Left colon (tissue), 2 donors: ENCODE measurements at places on chromosomes 13 and 19. TPM values are rescaled to one million over a fixed set of nuclear protein-coding genes. Genes with fewer than 3 reads are reported as not detected.

DPP9 gene
- total RNA-seq, result 72.8 TPM

TIMM50 gene
- total RNA-seq, result 47.8 TPM

MBD3L4 gene
- not detected for total RNA-seq

LILRB3 gene
- total RNA-seq, result 2.0 TPM

SIAH3 gene
- not detected for total RNA-seq

SELENOV gene
- not detected for total RNA-seq

GAPDHS gene
- not detected for total RNA-seq

RASIP1 gene
- 2.7 TPM for total RNA-seq

NMRK2 gene
- not detected for total RNA-seq

DZIP1 gene
- total RNA-seq, result 5.5 TPM

ERICH4 gene
- total RNA-seq, result not detected

KCNRG gene
- 0.55 TPM for total RNA-seq

TEX29 gene
- not detected for total RNA-seq

ONECUT3 gene
- total RNA-seq, result not detected

MYDGF gene
- total RNA-seq, result 75.5 TPM

PTPRH gene
- 95.7 TPM for total RNA-seq

BICRA gene
- 14.9 TPM for total RNA-seq

MAN2B1 gene
- total RNA-seq, result 116 TPM

VSTM1 gene
- total RNA-seq, result not detected

ATXN8OS gene
- total RNA-seq, result not detected

ZNF628 gene
- total RNA-seq, result 10.3 TPM

CGB2 gene
- total RNA-seq, result not detected

ZNF723 gene
- not detected for total RNA-seq

TNFSF11 gene
- 0.81 TPM for total RNA-seq

NUMBL gene
- 14.5 TPM for total RNA-seq

ZSCAN5C gene
- not detected for total RNA-seq

IL4I1 gene
- 0.67 TPM for total RNA-seq

CAPN12 gene
- 10.1 TPM for total RNA-seq

PDX1 gene
- 0.67 TPM for total RNA-seq

ZNF564 gene
- 21.1 TPM for total RNA-seq

LILRA5 gene
- total RNA-seq, result 0.82 TPM

FXYD3 gene
- 4,218 TPM for total RNA-seq

PSG6 gene
- not detected for total RNA-seq

ATP1A3 gene
- total RNA-seq, result 1.6 TPM

ZNF98 gene
- not detected for total RNA-seq

FLT1 gene
- total RNA-seq, result 5.7 TPM
